ENCODE measurements at places on chromosomes 5 and 9. TPM values are rescaled to one million over a fixed set of nuclear protein-coding genes. Genes with fewer than 3 reads are reported as not detected.

GRCh38 chr9:21684231-21684630 lies 118.2 kb upstream of the MTAP start:
- DNase-seq = no peak

DNA sequence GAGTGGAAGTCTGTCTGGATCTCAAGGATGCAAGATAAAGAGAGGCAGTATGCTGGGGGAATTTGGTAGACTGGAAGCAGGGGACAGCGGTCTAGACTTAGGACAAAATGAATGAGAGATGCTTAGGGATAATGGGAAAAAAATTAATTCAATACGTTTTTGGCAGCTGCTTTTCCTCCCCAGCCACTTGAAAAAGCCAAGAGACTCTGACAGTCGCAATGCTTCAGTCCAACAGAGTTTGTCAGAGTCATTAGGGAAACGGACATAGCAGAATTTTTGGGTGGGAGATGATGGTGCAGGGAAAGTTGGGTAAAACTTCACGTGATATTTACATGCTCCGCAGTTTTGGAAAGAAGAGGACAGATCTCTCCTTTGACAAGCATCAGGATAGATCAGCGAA lies 129.7 kb downstream of the GOLPH3 start:
- no peak for DNase-seq

- no peak for DNase-seq
Measured at GRCh38 chr9:105822814-105823213, 128.5 kb downstream of the TMEM38B start.

- DNase-seq = no peak
Measured at GRCh38 chr9:106897751-106898150, 34.8 kb downstream of the ZNF462 start.

GRCh38 chr9:36731068-36731956 lies 158.6 kb downstream of the MELK start:
- DNase-seq = no peak

DNA sequence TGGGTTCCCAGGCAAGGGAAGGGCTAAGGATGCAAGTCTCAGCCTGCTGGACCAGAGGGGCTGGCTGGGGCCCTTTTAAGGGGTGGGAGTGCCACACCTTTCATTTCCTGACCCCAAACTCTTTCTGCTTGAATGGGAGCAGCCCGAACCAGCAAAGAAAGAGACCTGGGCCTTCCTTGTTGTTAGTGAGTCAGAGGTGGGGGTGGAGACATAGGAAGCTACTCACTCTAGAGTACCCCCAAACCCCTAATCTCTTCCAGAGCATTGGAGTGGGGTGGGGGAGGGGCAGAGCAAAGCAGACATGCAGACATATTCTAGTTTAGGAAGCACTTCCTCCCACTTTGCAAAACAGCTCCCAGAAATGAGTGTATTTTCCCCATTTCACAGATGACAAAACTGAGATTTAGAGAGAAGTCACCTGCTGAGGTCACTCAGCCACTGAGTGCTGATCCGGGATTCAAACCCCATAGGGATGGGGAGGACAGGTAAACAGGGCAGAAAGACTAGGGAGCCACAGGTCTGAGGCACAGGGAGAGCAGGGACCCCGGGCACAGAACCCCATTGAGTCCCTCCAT lies 6.0 kb upstream of the AQP3 start:
- no peak for DNase-seq

ANAPC2 gene
- 28.0 TPM for total RNA-seq
